Stimulated activated CD4-positive, alpha-beta T cell treated with anti-CD3 and anti-CD28 coated beads, TNF-alpha, amount 100 ng/mL, for 1 hour (primary cell): ENCODE measurements at places on chromosomes 5 and 9.

DNA sequence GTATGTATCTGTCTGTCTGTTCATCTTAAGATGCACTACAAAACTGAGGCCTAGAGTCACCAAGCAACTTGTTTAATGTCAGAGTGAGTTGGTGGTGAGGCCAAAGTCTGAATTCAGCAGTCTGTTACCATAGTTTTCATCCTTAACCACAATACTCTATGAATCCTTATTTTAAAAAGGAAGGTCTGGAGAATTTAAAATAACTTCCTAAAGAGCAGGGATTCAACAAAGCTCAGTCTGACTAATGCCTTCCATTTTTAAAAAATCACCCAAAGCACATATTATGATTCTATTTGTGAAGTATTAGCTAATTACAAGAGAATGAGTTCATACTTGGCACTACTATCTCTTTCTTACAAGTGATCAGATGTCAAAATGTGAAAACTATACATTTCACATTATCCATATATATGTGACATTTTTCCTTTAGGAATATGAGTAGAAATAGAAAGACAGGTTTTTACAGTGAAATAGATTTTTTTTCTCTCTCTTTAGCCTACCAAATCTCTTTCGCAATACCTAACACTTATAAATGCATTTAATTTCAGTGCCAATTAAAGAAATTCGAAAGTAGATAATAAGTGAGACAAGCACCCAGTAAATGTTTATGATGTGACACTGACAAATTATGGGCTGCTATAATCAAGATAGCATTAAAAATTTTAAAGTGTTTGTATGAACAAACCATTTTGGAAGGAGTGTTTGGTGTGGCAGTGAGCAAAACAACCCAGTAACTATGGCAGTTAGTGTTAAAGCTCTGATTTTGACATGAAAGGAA is 102.3 kb upstream of the CDKN2B start:
- no peak for DNase-seq

DNA sequence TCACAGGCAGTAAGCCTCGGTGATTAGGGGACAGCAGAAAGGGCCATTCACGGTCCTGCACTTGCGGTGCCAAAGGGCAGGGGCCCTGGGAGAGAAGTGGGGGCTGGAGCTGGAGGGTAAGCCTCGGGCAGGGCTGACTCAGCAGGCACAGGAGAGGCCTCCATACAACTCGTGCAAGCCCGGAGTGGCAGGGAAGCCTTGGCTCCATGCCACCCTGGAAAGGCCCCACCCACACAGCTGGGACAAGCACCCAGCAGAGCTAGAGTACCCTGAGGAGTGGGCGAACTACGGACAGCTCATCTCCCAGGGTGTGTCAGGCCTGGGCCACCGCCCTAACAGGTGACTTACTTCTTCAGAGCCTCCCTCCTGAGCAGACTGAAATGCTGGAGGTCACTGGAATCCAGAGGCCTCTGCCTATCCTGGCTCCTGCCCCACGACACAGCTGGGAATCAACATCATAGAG is 5.6 kb upstream of the CAMK2A start:
- DNase-seq, result no peak

DNA sequence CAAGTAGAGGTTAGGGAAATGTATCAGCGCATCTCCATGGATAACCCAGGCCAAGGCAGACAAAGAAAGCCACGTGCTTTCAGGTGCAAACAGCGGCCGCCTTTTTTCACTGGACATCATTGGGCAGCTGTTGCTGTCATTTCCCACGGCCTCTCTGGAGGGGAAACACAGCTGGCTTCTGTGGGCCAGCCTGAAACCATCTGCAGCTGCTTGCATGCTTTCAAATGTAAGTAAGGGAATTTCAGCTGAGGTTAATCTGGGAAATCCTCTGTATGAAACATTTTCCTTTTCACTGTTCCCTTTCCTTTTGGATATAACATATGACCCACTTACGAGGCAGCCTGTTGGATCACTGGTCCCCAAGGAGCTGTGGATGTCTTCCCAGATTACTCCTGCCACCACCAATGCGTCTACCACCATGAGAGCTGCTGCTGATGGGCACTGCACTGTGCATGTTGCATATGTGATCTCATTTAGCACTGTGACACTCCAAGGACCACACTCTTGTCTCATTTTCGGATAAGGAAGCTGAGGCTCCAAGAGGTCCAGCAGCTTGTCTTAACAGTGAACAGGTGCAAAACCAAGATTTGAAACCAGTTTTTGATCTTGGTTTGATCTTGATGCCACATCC is 106.3 kb downstream of the C9orf152 start:
- DNase-seq, result no peak

DNA sequence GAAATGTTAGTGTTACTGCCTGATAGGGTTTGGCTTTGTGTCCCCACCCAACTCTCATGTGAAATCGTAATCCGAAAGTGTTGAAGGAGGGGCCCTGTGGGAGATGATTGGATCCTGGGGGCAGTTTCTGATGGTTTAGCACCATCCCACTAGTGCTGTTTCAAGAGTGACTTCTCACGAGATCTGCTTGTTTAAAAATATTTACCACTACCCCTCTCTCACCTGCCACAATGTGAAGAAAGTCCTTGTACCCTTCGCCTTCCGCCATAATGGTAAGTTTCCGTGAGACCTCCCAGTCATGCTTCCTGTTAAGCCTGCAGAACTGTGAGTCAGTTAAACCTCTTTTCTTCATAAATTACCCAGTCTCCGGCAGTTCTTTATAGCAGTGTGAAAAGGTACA is 2.6 kb upstream of the RFX3 start:
- no peak for DNase-seq

- DNase-seq, result no peak
These were observed 10.5 kb downstream of the LHX6 start for GRCh38 chr9:122218071-122218934.

DNA sequence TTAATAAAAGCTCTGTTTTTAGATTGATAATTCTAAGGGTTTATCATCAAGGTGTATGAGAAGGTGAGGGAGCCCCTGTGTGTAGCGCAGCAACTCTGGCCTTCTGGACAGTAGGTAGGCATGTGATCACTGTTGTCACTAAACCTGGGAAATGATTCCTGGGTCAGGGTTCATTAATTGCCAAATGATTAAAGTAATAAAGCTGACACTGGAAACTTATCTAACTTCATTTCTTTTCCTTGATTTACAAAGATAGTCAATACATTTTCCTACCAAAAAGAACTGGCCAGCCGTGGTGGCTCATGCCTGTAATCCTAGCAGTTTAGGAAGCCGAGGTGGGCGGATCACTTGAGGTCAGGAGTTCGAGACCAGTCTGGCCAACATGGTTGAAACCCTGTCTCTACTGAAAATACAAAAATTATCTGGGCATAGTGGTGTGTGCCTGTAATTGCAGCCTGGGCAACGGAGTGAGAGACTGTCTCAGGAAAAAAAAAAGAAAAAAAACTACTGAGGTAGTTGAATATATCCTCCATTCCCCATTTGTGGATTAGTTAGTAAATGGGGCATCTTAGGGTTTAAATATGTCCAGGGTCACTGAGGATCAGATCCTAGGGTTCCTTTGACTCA is 2.4 kb downstream of the EHMT1 start:
- no peak for DNase-seq

GRCh38 chr5:122144236-122144635 is 14.9 kb downstream of the ZNF474 start:
- no peak for DNase-seq

DNA sequence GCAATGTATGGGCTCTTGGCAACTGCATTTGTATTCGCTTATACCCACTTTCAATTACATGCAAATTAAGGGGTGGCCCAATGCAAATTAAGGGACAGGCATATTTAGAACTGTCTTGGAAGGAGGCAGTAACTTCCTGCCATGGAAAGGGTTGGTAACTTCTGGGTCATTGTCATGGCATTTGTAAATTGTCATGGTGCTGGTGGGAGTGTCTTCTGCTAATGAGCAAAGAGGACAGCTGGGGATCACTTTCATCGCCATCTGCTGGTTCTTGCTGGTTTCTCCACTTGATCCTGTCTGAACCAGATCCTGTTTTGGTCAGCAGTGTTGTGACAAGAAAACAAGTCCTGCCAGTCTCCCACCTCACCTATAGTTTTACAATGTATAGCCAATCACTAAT is 23.3 kb upstream of the UGT3A2 start:
- DNase-seq, result no peak

- no peak for DNase-seq
These were observed 102.4 kb downstream of the SMIM23 start for GRCh38 chr5:171888051-171888481.

DNA sequence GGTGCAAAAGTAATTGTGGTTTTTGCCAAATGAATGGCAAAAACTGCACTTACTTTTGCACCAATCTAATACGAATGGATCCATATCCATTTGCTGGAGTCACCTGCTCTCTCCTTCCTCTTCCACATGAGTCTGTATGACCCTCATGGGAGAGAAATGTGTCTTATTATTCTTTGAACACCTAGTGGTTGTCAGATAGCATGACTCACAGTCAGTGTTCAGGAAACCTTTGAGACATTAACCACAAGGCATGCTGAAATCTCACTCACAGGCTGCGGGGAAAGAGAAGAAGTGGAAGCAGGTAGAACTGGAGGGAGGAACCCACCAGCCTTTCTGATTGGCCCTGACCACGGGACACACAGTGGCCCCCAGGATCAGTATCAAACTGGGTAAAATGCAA is 222.8 kb upstream of the KLF4 start:
- DNase-seq, result no peak

GRCh38 chr9:107927276-107927675 is 437.7 kb upstream of the KLF4 start:
- no peak for DNase-seq

DNA sequence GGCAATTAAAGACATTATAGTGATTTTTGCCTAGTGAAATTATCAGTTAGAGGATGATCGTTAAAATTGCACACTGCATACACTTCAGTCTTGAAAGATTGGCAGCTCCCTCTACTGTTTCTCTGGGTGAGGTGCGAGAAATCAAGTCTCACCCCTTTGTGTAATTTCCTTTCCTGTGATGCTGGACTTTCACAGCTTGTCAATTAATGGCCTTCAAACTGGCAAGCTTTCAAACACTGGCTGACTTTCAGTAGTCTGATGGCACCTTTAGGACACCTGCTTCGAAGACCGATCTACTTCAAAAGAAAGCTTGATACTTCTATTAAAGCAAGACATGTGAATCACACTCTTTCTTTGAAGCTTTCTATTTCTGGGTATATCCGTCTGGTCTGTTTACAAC is 706.7 kb upstream of the PTPRD start:
- no peak for DNase-seq

GRCh38 chr9:89375191-89375760 is 57.0 kb downstream of the SECISBP2 start:
- no peak for DNase-seq

DNA sequence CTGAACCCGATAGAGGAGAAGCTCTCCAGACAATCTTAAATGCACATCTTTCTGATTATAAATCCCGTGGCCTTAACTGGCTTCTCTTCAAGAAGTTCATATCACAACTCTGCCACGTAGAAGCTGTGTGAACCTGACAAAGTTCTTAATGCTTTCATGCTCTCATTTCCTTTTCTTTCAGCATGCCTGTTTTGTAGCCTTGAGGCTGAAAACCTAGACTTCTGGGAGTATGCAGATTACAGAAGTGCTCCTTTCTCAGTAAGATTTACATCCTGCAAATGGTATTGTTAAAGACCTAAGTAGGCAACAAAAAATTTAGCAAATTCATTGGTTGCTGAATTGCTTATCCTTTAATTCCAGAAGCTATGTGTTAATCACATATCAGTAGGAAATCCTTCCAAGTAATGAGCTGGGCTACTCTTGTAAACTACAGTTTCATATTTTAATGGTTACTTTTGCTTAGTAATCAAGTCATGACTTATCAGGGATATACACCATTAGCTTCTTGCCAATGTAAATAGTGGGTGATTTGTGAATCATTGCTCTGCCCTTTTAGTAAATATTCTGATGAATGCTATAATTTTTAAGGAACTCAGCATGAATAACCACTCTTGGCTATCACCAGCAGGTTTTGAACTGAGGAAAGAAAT is 334.7 kb downstream of the FBXL7 start:
- no peak for DNase-seq

- DNase-seq, result no peak
These were observed 46.8 kb downstream of the CYSTM1 start for GRCh38 chr5:140221697-140222223.

DNA sequence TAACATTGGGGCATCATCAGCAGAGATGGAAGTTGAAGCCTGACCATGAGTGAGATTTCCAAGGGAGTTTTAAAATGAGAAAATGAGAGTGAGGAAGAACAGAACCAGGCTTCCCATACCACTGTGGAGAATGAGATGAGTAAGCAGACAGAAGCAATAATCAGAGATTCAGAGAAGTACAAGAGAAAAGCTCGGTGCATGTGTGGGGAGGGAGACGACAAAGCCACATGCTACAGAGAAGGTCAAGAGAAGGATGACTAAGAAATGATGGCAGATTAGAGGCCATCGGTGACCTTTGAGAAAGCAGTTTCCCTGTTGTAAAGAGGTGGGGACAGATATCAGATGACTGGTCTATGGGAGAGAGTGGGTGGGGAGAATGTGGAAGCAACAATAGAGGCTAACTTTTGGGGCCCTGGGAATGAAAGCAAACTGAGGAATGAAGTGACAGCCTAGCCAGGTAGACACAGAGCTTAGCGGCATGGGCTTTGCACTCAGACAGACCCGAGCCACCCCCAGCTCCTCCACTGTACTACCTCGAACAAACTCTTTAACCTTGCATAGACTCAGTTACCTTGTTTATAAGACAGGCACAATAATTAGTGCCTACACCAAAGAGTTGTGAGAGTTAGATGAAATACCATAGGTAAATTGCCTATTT is 207.7 kb downstream of the PIK3R1 start:
- DNase-seq, result no peak

DNA sequence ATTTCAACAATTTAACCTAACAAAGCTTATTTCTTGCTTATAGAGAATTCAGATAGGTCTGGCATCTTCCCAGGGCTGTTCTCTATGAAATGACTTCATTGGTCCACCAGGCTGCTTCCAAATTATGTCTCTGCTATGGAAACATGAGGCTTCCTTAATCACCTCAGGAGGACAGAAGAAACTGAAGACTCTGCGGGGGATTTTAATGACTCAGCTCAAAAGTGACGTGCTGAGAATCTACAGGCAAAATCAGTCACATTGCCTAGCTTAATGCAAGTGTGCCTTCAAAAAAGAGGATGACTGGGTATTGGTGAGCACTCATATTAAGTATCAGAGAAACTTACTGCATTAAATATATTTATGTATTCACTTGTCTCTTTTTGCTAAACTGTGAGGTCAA is 315.5 kb upstream of the RGMB start:
- no peak for DNase-seq
